ENCODE measurements at places on chromosomes 2 and 18.

DNA sequence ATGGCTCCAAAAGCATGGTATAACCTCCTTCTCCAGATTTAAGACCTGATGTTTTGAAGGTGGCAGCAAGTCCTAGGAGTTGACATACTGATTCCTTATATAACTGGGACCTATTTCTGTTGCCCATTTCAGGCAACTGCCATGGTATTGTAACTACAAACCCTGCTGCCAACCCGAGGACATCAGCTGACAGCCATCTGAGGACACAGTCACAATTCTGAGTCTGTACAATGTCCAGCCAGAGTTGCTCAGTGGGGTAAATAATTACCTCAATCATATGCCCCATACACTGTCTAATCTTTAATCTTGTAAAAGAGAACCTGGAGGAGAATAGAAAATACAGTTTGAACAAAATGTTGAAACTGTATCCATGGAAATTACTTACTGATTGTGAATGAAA lies 8.7 kb upstream of the GAREM2 start:
- no peak for DNase-seq

GRCh38 chr2:126970583-126970982 lies 71.9 kb downstream of the TEX51 start:
- peak; percentile 57 for DNase-seq

DNA sequence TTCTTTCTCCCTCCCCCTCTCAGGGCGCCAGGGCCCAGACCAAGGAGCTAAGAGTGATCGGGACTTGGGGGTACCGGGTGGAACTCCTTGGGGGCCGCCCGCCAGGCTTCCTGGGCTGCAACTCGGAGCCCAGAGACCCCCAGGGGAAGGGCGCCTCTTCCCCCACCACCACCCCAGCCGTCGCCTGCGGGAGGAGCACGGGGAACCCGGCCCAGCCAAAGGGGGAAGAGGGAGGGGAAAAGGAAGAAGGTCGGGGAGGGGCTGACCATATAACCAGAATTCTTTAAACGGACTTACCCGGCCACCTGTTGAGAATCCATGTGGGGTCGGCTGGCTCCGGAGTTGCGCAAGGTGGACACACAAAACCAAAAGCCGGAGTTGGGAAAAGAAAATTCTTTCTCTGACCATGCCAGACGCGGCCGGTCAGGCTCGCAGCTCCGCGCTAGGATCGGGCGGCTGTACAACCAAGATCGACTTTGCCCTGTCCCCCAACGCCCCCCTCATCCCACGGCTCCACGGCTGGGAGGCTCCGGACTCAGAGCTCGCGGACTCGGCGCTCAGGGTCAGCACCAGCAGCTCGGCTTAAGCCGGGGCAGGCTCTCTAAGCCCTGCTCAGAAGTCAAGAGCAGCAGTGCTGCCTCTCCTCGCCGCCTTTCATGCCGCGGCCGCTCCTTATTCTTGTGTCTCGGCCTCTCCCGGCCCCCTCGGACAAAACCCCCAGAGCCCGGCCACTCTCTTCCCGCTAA lies 6.3 kb upstream of the SIX3 start:
- DNase-seq = peak; percentile 54

- no peak for DNase-seq
Observed at GRCh38 chr2:158482594-158482993, 25.8 kb downstream of the PKP4 start.

DNA sequence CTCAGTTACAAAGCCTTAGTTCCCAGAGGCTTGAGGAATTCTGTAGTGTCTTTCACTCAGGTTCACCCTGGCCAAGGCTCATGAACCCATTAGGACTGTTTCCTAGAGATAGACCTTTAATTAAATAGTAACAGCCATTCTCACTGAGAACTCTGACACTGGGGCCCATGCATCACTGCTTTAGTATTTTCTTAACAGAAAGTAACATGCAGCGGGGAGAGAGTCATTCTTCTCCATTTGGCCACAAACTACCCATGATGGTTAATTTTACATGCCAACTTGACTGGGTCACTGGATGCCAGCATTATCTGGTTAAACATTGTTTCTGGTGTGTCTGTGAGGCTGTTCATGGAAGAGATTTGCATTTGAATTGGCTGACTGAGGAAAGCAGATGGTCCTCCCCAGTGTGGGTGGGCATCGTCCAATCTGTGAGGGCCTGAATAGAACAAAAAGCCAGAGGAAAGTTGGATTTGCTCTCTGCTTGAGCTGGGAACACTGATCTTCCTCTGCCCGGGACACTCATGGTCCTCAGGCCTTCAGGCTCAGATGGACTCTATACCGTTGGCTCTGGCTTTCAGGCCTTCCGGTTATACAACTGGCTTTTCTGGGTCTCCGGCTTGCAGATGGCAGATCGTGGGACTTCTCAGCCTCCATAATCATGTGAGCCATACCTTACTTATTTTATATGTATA lies 5.6 kb upstream of the CPLX4 start:
- DNase-seq = no peak

GRCh38 chr2:36449943-36450392 lies 94.4 kb downstream of the CRIM1 start:
- no peak for DNase-seq

DNA sequence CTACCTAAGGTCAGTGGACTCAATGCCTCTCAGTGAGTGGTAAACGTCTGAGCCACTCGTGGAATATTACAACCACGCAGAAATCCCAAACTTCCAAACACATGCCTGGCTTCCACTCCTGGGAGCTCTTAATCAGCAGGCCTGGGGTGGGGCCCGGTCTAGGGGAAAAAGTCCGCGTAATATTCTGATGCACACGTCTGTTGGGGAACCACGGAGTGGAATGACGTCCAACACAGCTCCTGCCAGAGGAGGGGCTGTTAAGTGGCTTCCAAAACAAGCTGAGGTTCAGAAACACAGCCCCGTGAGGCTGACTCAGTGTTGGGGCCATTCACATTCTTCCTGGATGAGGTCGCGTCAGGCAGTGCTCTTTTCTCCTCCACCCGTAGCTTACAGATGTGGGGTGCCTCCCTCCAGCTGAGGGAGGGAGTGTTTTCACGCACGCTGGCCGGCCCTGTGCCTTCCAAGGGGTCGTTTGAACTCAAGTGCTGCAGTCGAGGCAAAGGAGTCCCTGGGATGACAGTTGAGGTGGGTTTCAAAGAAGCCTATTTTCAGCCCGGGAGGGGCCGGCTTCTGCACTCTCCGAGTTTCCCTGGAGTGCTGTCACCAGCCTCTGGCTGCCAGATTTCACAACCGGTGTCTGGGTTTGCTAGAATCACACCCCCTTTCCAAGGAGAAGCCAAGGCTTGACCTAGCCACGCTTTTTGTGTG lies 73.1 kb downstream of the ACKR3 start:
- DNase-seq = no peak

GRCh38 chr2:105179469-105180372 lies 61.8 kb upstream of the GPR45 start:
- peak; percentile 92 for DNase-seq

GRCh38 chr18:76557026-76557575 lies 62.1 kb upstream of the ZNF516 start:
- no peak for DNase-seq

DNA sequence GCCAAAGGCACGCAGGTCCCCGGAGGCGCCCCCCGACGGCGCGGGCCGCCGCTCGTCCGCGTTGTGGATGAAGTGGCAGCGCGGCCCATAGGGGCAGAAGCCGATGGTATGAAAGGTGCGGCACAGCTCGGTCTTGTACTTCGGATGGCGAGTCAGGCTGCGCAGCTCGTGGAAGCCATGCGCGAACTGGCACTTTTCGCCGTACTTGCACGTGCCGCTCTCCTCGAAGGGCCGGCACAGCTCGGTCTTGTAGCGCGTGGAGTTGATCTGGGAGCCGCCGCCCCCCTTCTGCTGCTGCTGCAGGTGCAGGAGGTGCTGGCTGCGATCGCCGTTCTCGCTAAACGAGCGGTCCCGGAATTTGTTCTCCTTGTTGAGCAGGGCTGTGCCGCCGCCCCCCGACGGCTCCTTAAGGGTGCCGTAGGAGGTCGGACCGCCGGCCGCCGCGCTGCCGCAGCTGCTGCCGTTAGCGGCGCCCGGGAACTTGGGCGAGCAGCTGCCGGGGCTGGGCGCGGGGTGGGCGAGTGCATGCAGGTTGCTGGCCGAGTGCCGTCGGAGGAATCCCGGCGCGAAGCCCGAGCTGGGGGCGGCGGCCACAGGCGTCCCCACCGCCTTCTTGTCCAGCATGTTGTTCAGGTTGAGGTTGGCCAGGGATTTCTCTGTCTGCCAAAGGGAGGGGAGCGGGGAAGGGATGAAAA lies 1.2 kb downstream of the ZFP36L2 start:
- peak; percentile 75 for DNase-seq

DNA sequence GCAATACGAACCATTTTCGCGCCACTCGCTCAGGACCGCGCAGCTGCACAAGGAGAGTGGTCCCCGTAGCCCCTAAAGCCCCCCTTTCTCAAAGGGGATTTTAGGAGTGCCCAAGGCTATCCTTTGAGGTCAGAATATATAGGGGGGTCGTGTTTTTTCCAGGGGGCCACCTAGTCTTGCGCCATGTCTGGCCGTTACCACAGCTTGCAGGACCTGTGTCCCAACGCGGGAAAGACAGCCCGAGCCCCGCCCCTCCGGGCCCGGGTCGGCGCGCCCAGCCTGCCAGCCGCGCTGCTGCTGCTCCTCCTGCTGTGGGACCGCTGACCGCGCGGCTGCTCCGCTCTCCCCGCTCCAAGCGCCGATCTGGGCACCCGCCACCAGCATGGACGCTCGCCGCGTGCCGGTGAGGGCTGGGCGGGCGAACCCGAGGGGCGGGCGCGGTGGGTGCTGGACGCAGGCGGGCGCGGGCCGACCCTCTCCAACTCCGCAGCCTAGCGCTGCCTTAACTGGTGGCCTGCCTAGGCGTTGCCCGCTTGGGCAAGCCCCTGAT lies at the start of gene CDCA7:
TSS of gene CDCA7 (plus strand) at position 291 of the 550 bp plus-strand sequence. CDS start at position 383, 92 bp downstream.
- peak; percentile 90 for DNase-seq

DNA sequence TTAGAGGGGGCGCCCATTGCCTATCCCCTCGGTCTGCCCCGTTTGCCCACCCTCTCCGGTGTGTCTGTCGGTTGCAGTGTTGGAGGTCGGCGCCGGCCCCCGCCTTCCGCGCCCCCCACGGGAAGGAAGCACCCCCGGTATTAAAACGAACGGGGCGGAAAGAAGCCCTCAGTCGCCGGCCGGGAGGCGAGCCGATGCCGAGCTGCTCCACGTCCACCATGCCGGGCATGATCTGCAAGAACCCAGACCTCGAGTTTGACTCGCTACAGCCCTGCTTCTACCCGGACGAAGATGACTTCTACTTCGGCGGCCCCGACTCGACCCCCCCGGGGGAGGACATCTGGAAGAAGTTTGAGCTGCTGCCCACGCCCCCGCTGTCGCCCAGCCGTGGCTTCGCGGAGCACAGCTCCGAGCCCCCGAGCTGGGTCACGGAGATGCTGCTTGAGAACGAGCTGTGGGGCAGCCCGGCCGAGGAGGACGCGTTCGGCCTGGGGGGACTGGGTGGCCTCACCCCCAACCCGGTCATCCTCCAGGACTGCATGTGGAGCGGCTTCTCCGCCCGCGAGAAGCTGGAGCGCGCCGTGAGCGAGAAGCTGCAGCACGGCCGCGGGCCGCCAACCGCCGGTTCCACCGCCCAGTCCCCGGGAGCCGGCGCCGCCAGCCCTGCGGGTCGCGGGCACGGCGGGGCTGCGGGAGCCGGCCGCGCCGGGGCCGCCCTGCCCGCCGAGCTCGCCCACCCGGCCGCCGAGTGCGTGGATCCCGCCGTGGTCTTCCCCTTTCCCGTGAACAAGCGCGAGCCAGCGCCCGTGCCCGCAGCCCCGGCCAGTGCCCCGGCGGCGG lies 1.7 kb downstream of the MYCN start:
- peak; percentile 60 for DNase-seq

DNA sequence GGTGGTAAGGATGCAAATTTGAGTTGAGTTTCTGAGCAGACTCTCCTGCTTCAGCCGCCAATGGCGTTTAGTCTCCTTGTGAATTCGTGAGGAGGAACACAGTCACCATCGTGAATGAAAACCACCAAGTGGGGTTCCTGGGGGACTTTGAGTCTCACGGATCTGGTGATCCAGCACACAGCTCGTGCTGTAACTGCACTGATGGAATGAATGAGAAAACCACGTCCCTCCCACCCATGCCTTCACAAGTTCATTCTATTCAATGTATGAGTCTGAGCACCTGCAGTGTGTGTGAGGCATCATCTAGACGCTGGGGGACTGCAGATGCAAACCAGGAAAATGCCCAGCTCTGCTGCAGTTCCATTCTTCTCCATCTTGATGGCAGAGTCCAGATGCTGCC lies 127.9 kb downstream of the PIEZO2 start:
- DNase-seq = no peak

GRCh38 chr2:1793868-1794445 lies 49.6 kb upstream of the PXDN start:
- no peak for DNase-seq

- no peak for DNase-seq
Observed at GRCh38 chr2:196406-196805, 67.4 kb downstream of the SH3YL1 start.

GRCh38 chr2:240326246-240326645 lies 109.2 kb upstream of the GPC1 start:
- DNase-seq = no peak

DNA sequence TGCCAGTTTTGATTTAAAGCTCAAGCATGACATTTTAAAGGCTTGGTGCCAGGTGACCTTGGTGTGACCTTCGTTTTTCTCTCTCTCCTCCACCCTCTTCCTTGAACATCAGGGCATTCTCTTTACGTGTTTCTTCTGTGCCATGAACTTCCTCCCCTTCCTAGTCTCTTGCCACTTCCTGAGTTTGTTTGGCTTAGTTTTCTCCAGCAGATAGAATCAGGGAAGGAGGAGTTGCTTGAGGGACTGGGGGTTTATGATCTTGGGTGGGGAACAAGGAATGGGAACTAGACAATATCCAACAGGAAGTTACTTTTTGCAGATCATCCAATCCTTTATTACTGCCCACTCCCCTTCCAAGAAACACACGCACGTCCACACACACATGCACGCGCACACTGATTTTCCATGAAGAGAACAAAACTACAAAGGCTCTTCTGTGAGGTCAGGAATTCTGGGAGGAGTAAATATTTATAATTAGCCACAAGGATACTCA lies 210.6 kb upstream of the EPAS1 start:
- no peak for DNase-seq

GRCh38 chr2:46954951-46955571 lies 39.5 kb upstream of the MCFD2 start:
- peak; percentile 40 for DNase-seq

DNA sequence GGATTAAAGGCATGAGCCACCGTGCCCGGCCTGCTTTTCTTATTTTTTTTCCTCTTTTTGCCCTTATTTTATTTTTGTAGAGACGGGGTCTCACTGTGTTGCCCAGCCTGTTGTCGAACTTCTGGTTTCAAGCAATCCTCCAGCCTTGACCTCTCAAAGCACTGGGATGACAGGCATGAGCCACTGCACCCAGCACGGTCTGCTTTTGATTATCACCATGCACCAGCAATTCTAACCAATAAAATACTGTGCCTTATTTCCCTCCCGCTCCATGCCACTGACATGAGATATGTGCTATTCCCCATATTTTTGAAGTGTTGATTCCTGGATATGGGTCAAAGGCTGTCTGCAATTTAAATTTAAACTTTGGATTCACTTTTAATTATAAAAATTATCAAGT lies 42.9 kb downstream of the ACYP2 start:
- no peak for DNase-seq
